ENCODE measurements at places on chromosomes 3 and 15.

DNA sequence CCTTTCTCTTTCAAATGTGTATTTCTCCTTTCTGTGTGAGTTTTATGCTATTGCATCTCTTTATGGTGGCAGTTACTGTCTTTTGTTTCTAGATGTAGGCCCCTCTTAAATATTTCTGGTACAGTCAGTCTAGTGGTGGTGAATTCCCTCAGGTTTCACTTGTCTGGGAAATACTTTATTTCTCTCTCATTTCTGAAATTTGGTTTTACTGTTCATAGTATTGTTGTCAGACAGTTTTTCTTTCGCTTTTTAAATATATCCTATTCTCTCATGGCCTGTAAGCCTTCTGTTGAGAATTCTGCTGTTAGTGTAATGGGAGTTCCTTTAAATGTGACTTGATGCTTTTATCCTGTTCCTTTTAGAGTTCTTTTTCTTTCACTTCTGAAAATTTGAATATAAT is 874.0 kb downstream of the PLOD2 start:
- no peak for DNase-seq

GRCh38 chr3:45545476-45545875 is 49.1 kb upstream of the LIMD1 start:
- peak; percentile 35 for DNase-seq

GRCh38 chr3:53787016-53787415 is 59.2 kb downstream of the CHDH start:
- DNase-seq, result no peak

- DNase-seq, result no peak
These were observed 46.5 kb downstream of the EXOG start for GRCh38 chr3:38542401-38543298.

DNA sequence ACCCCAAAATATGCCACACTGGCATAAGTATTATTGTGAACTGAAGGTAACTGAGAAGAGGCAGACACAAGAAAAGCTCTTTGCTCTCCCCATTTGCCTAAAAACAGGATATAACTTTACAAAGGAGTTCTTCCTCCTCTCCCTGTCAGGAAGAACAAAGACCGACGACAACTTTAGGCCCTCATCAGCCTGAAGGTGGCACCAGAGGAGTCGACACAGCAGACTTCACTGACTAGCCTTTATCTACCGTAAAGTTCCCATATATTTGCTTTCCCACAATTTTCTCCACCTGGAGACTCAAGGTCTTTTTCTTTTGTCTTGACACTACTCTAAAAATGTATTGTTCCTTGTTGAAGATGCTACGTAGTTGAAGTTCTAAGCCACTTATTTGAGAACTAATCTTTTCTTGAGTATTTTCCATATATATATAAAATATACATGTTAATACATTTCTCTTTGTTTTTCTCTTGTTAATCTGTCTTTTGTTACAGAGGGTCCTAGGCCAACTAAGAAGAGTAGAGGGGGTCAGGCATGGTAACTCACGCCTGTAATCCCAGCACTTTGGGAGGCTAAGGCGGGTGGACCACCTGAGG is 16.2 kb upstream of the XIRP1 start:
- DNase-seq, result peak; percentile 55

GRCh38 chr3:74415731-74416130 is 198.7 kb downstream of the CNTN3 start:
- DNase-seq, result no peak

DNA sequence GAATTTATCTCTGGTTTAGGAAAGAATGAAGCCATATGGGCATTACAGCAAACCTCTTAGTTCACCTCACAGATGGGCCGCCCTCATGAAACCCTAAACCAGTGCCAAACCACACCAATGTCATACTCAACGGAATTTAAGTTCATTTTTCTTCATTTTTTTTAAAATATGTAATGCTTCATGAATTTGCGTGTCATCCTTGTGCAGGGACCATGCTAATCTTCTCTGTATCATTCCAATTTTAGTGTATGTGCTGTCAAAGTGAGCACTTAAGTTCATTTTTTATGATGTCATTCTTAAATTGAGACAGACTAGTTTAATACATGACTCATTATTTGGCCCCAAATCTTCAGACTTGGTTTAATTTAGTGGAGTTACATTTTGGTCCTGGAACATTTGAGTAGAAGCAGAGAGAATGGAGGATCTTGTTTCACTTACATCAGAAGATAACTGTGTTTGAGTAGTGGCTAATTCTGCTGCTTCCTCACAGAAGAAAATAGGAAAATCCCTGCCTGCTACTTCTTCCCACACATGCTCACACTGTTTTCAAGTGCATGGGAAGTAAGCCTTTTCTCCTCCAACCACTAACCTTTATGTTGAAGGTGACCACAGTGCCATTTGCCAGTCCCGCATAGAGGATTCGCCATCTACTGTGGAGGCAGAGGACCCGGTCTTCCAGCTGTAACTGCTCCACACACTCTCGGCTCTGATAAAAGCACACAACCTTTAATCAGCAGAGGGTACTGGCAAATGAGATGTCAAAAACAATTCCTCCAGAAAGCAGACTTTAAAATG is 63.3 kb downstream of the ZNF106 start:
- no peak for DNase-seq

- DNase-seq, result no peak
These were observed 22.3 kb downstream of the TM6SF1 start for GRCh38 chr15:83129791-83130190.

- peak; percentile 22 for DNase-seq
These were observed 337.4 kb upstream of the TPRG1 start for GRCh38 chr3:188834349-188834748.

DNA sequence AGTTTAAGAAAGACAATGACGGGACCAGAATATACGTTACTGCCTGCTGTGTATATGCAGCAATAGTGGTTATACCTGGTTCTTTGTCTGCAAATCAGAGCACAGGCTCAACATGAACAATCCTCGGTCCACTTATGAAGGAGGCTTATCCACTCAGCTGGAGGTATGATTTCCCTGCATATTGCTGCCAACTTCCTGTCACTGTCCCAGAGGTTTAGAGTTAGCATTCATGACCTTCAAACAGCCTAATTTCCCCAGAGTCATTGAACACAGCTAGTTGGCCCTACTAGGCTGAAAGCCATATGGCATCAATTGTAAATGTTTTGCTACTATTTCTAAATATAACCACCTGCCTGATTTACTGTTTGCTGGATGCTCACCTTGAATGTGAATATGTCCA is 224.9 kb upstream of the ZNF717 start:
- DNase-seq, result no peak

- DNase-seq, result no peak
These were observed 152.6 kb downstream of the DPH6 start for GRCh38 chr15:35393398-35393797.

- DNase-seq, result no peak
These were observed 14.7 kb upstream of the MBNL1 start for GRCh38 chr3:152254041-152254440.

DNA sequence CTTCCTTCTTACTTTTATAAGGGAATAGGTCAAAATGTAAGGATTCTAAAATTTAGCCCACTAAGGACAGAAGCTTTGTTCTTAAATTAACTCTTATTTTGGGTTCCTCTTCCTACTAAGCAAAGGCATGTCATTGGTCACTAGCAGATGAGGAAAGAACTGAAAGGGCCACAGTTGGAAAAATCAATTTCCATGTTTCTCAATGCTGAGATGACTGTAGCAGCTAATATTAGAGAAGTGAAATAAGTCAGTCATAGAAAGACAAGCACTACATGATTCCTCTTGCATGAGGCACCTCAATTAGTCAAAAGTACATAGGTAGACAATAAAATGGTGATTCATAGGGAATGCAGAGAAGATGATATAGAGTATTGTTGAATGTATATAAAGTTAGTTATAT is 353.7 kb downstream of the RSL24D1 start:
- DNase-seq, result no peak

- DNase-seq, result no peak
These were observed 2.2 kb upstream of the ANKDD1A start for GRCh38 chr15:64909546-64909945.
